ENCODE measurements at places on chromosomes 1 and 21. TPM values are rescaled to one million over a fixed set of nuclear protein-coding genes. Genes with fewer than 3 reads are reported as not detected.

DNA sequence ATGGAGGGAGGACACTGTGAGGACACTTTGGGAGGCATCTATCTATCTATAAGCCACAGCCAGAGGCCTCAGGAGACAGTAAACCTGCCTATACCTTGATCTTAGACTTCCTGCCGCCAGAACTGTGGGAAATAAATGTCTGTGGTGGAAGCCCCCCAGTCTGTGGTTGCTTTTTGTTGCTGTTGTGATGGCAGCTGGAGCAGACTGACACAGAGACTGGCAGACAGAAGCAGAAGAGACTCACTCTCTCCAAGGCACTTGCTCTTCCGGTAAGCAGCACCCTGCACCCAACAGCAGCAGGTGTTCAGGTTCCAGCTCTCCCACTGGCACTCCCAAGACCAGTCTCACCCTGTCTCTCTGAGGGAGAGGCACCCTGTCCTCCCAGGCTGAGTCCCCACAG is 297.6 kb downstream of the TTLL7 start:
- DNase-seq = no peak

DNA sequence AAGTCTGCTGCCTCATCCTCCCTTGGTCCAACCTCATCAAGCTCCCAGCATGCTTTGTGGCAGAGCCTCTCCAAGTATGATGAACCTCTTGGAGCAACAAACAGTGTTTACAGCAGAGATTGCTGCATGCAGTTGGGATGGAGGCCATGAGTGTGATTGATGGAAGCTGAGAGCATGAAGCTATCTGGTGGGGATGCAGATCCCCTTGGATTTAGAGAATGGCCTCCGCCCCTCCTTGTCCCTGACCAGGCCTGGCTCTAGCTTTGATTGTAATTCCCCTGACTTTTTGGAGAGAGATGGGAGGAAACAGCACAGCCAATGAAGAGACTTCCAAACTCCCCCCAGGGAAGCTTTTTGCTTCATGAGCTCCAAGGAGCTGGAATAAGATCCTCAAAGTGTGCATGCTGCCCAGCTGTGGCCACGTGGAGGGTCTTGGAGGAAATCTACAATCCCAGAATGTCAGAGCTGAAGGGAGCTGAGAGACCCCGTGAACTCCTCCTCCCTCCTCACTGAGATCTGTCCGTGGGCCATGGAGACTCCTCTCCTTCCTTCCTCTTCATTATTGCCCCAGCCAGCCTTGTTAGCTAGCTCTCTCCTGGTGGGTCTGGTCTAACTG is 165.3 kb upstream of the USP24 start:
- DNase-seq = peak; percentile 53

DNA sequence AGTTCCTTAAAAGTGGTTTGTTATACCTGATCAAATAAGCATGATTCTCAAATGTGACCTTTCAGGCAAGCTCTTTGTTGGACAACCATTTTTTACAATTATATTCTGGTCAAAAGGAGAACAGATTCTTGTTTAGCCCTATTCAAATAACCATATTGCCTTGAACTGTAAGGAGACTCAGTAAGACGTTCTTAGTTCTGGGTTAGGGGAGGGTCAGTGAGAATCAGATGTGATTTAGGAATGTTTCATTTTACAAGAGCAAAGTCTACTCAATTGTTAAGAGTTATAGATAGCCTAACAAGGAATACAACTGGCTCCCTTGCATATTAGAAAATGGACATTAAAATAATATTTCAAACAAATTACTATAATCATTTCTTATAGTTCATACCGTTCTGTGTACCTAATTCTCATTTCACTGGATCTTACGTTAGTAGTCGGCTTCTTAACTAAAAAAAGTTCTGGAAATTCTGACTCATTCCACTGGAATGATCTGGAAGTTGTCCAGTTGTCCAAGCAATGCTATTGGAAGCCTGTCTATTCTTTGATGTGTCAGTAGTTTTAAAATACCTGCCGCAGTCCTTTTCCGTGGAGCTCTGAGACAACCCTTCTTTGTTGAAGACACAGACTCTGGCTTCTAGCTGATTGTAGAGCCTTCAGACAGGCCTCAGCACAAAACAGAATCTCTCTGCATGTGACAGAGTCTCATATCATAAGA is 88.8 kb downstream of the MAST2 start:
- DNase-seq = peak; percentile 53

DNA sequence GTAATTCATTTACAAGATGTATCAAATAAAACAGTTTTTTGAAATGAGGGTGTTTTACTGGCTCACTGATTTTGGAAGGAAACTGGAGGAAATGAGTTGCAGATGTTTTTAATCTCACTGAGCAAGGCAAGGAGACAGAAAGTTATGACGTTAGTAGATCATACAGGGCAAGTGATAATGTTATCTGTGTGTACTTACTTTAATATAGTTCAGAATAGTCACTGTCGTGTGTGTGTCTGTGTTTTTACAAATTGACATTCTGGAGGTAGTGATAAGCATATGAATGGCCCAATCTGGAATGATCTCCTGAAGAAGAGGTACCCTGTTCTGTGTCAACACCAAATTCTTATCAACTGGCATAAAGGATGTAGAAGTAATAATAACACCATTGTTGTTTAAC is 1.9 kb upstream of the GBP4 start:
- no peak for DNase-seq

The TPTE gene
- total RNA-seq = not detected

The NEXN gene
- total RNA-seq = 1.0 TPM

The ATP5IF1 gene
- 326 TPM for total RNA-seq

The ZZZ3 gene
- total RNA-seq = 28.5 TPM
